SJCRH30 (cell line): ENCODE measurements at places on chromosomes 12 and 14. TPM values are rescaled to one million over a fixed set of nuclear protein-coding genes. Genes with fewer than 3 reads are reported as not detected.

GRCh38 chr12:75998292-75999063 lies 33.1 kb downstream of the PHLDA1 start:
- H3K27ac ChIP-seq: no peak overlapping the region
- H3K4me3 ChIP-seq: no peak overlapping the region
- no peaks in the 10 kb centered on the region for H3K36me3 ChIP-seq
- DNase-seq: no peak
- peaks cover 17% of the 10 kb centered on the region for H3K4me1 ChIP-seq

GRCh38 chr12:51906430-51907082 lies 748 bp upstream of the ACVRL1 start:
- no peak overlapping the region for H3K27ac ChIP-seq
- no peak for DNase-seq
- no peaks in the 10 kb centered on the region for H3K27me3 ChIP-seq
- H3K4me3 ChIP-seq: no peak overlapping the region

DNA sequence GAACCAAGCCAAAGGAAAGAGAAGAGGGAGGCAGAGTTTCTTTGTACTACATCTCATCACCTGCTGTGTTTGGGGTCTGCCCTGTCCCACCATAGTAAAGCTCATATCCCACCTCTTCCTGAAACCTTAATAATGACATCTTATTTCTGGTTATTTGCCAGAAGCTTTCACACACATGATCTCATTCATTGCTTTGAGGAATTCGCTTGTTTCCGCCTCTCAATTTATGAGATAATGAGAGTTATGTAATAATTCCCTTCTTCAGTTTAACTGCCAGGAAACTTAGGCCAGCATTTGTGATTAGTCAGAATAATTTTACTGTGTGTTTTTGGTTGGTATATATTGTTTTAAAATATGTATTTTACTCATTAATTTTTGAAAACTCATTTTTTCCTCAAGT lies 205.2 kb downstream of the CACNA1C start:
- H3K36me3 ChIP-seq: no peaks in the 10 kb centered on the region
- no peak for DNase-seq
- H3K27ac ChIP-seq: no peak overlapping the region
- no peak overlapping the region for H3K4me3 ChIP-seq

DNA sequence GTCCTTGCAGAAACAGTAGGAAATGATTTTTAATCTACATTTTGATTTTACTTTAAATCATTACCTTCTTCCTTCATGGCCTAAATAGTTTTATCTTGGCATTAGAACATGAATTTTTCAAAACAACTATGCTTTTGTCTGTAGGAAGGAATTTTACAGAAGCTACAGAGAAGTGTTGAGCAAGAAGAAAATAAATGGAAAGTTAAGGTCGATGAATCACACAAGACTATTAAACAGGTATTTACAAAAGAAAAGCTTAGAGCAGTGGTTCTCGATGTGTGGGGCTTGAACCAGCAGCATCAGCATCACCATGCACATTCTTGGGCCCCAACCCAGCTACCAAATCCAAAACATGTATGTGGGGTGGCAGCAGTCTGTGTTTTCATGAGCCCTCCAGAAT lies 91.6 kb downstream of the KTN1 start:
- no peaks in the 10 kb centered on the region for H3K27me3 ChIP-seq
- H3K4me3 ChIP-seq: no peak overlapping the region
- no peak overlapping the region for H3K27ac ChIP-seq
- no peaks in the 10 kb centered on the region for H3K4me1 ChIP-seq

DNA sequence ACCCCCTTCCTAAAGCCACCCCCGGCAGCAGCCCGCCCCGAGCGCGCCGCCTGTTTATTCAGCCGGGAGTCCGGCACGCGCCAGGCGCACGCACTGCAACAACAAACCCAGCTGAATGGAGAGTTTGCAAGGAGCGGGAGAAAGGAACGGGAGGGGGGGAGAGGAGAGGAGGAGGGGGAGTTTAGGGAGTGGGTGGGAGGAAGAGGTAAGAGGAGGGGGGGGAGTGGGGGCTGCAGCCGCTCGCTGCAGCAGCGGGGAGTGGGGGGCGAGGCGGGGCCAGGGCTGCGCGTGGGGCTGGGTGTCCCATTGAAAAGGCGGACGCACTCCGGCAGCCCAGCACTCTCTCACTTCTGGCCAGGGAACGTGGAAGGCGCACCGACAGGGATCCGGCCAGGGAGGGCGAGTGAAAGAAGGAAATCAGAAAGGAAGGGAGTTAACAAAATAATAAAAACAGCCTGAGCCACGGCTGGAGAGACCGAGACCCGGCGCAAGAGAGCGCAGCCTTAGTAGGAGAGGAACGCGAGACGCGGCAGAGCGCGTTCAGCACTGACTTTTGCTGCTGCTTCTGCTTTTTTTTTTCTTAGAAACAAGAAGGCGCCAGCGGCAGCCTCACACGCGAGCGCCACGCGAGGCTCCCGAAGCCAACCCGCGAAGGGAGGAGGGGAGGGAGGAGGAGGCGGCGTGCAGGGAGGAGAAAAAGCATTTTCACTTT lies at the start of gene ASCL1:
Gene ASCL1, plus strand, starts transcription at position 336 of the 712 bp plus-strand sequence. CDS start 571 bp downstream, outside the sequence.
- H3K36me3 ChIP-seq: no peaks in the 10 kb centered on the region
- no peaks in the 10 kb centered on the region for H3K4me1 ChIP-seq
- no peak for DNase-seq
- no peak within 1 kb of the TSS for H3K4me3 ChIP-seq

Gene VCPKMT
- total RNA-seq: 7.8 and 11.6 TPM in 2 replicates

GRCh38 chr12:130792821-130793553 lies 46.1 kb downstream of the STX2 start:
- 0 out of 2 replicates have a peak, but pooled peaks cover 4% of the 10 kb centered on the region for H3K36me3 ChIP-seq
- H3K4me3 ChIP-seq: no peak overlapping the region
- no peak for DNase-seq
- no peaks in the 10 kb centered on the region for H3K27me3 ChIP-seq

GRCh38 chr12:119802472-119802871 lies 74.6 kb downstream of the CIT start:
- H3K27me3 ChIP-seq: no peaks in the 10 kb centered on the region
- H3K36me3 ChIP-seq: 0 out of 2 replicates have a peak, but pooled peaks cover 4% of the 10 kb centered on the region
- no peak overlapping the region for H3K27ac ChIP-seq
- no peak for DNase-seq
- H3K4me1 ChIP-seq: no peaks in the 10 kb centered on the region
- H3K4me3 ChIP-seq: no peak overlapping the region

Gene ADGRD1
- total RNA-seq: 0.13 and 0.36 TPM in 2 replicates

GRCh38 chr14:75191100-75191499 lies 14.7 kb upstream of the TMED10 start:
- no peak overlapping the region for H3K4me3 ChIP-seq
- H3K36me3 ChIP-seq: no peaks in the 10 kb centered on the region
- no peak overlapping the region for H3K27ac ChIP-seq
- H3K4me1 ChIP-seq: no peaks in the 10 kb centered on the region
- no peak for DNase-seq

DNA sequence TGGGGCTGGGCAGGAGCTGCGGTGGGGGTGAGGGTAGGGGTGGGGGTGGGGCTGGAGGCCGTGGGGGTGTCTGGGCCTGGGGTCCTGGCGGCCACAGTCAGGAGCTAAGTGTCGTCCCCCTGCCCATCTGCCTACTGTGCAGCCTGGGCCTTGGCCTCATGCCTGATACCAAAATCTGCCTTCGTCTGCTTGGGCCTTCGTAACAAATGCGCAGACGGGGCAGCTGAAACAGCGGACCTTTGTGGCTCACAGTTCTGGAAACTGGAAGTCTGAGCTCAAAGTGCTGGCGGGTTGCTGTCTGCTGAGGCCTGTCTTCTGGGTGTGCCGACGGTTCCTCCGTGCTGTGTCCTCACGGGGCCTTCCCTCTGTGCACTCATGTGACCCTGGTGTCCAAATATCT lies 61.7 kb downstream of the KIF26A start:
- DNase-seq: no peak
- no peaks in the 10 kb centered on the region for H3K36me3 ChIP-seq
- no peak overlapping the region for H3K27ac ChIP-seq

Gene GZMB
- not detected in 2 replicates for total RNA-seq

- H3K36me3 ChIP-seq: no peaks in the 10 kb centered on the region
- H3K4me1 ChIP-seq: no peaks in the 10 kb centered on the region
- H3K4me3 ChIP-seq: no peak overlapping the region
Observed at GRCh38 chr12:118742431-118742830, 238.9 kb upstream of the SRRM4 start.
